Stimulated activated CD4-positive, alpha-beta T cell treated with anti-CD3 and anti-CD28 coated beads, Interleukin-4, amount 100 ng/mL, for 1 hour (primary cell): ENCODE measurements at places on chromosomes 7 and 10.

GRCh38 chr7:13421776-13422175, 567.7 kb downstream of the ETV1 start:
- no peak for DNase-seq

- DNase-seq: no peak
These were observed 96.8 kb upstream of the DGKB start for GRCh38 chr7:14999331-14999730.

DNA sequence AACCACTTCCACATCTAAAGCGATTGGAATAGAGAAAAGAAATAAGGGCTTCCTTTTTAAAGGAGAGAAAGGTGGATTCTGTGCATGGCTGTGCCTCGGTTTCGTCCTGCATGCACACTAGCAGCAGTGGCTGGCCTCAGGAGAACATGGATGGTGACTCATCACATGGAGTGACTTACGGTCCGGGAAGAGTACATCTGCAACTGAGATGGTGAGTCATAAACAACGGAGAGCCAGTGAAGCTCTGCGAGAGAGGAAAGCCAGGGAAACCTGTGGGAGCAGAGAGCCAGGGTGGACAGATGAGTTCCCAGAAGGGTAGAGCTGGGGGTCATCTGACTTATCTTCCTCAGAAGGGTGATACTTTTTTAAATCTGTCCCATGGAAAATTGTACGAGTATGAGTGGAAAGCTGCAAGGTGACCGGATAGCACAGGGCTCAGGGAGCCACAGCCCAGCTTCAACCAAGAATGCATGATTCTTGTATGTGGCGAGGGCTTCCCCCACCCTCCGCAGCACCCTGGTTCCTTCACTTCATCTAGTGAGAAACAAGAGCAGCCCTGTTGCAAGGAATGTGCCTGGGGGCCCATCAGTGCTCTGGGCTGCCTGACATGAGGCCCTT, 259.1 kb downstream of the KLF6 start:
- DNase-seq: no peak

- DNase-seq: no peak
These were observed 20.4 kb upstream of the INMT start for GRCh38 chr7:30731581-30731980.

GRCh38 chr7:2012981-2013380, 219.8 kb downstream of the MAD1L1 start:
- DNase-seq: peak; percentile 0

DNA sequence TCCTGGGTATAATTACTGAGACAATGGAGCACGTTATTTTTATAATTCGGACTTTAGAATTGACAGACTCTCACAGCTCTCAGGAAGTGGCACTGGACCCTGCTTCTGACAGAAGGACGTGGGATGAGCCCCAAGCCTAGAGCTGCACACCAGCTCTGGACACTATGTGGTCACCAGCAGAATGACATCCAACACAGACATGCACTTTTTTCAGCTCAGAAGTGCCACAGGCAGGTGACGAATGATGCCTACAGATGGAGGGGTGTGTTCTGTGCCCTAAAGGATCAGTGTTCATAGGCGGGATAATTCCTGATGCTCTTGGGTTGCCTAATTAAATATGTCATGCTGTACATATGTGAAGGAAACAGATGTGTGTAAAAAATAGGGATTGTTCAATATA, 87.9 kb downstream of the VIPR2 start:
- no peak for DNase-seq
